ENCODE measurements at places on chromosomes 3 and 15. TPM values are rescaled to one million over a fixed set of nuclear protein-coding genes. Genes with fewer than 3 reads are reported as not detected.

The P2RY13 gene
- total RNA-seq, result 0.75 TPM

DNA sequence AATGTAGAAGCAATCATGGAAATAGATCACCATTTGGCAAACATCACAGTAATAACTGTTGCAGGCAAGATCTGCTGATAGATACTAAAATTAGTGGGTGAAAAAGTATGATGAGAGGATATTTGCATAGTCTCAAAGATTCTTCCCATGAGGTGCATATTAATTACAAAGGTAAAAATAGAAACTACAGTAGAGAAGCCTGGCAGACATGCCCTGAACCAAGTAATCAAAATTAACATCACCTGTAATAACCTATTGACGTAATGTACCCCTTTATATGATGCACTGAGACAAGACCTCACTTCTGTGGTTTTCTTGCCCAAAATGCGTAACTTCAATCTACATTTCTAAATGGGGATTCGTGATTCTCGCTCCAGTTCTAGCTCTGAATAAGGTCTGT lies 14.4 kb downstream of the POMGNT2 start:
- no peak for DNase-seq

The ACKR4 gene
- 3.0 TPM for total RNA-seq

The B3GALNT1 gene
- total RNA-seq, result 20.4 TPM

GRCh38 chr3:118761291-118761606 lies 273.4 kb downstream of the IGSF11 start:
- DNase-seq, result no peak

Data from muscle of leg (tissue), 16 donors.